Activated CD4-positive, CD25-positive, alpha-beta regulatory T cell (primary cell): ENCODE measurements at places on chromosomes 7 and 10.

- DNase-seq = no peak
These were observed 14.5 kb downstream of the WNT16 start for GRCh38 chr7:121343302-121343701.

GRCh38 chr7:20834656-20835055 is 48.0 kb upstream of the SP8 start:
- no peak for DNase-seq

- no peak for DNase-seq
These were observed 92.6 kb downstream of the LRRC4 start for GRCh38 chr7:127938588-127938987.

DNA sequence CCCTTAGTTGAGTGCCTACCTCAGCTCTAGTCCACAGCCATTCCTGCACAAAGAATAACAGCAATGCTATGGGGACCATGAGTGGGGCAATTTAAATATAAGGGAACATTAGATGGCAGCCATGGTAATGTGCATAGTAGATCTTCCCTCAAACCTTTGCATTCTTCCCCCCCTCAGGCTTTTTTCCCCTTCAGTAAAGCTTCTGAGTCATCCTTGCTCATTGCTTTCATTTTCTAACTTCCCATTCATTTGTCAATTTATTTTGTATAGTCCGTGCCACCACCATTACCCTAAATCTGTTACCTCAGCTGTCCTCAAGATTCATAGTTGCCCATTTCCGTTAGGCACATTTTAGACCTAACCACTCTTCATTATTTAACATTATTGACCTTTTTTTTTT is 10.7 kb downstream of the HECTD2 start:
- no peak for DNase-seq

DNA sequence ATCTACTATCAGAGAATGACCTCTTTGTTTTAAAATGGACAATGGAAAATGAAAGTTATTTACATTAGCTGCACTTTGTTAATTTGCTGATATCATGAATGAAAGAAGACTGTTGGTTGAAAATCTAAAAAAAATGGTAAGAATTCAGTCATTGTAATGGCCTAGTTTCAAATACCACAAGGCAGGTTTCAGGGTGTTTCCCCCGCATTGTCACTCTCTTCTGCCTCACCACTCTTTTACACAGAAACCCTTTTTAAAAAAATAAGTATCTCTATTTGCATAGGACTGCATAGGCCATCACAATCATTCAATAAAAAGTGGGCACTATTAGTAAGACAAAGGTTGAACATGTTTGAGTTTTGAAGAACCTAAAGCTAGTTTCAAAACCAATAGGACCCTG is 737.1 kb downstream of the INHBA start:
- DNase-seq = no peak
